ENCODE measurements at places on chromosomes 13 and 19. TPM values are rescaled to one million over a fixed set of nuclear protein-coding genes. Genes with fewer than 3 reads are reported as not detected.

Gene N4BP2L1
- 23.4 TPM for total RNA-seq

Gene NECTIN2
- total RNA-seq = 0.98 TPM

Gene SLC1A6
- total RNA-seq = not detected

Gene SAE1
- 121 TPM for total RNA-seq

Gene KLK3
- total RNA-seq = not detected

Gene ZNF90
- total RNA-seq = 26.3 TPM

Gene LIM2
- 1.2 TPM for total RNA-seq

Gene TNNI3
- total RNA-seq = not detected

Gene SSC5D
- 0.39 TPM for total RNA-seq

Gene CEACAM20
- not detected for total RNA-seq

Gene EPS8L1
- total RNA-seq = 1.2 TPM

Gene RNF17
- 0.61 TPM for total RNA-seq

Gene OR10H1
- not detected for total RNA-seq

Gene C1QTNF9B
- total RNA-seq = not detected

Gene SYNGR4
- total RNA-seq = 0.41 TPM

Gene HNRNPM
- 105 TPM for total RNA-seq

Gene SULT2A1
- total RNA-seq = not detected

Gene ASPDH
- total RNA-seq = not detected

Gene DCLK1
- total RNA-seq = not detected

Gene DLL3
- total RNA-seq = 0.46 TPM

Gene RASAL3
- total RNA-seq = 64.5 TPM

Gene CYP4F2
- not detected for total RNA-seq

Gene NLRP7
- not detected for total RNA-seq

Gene BCAM
- not detected for total RNA-seq

Gene LMTK3
- total RNA-seq = 9.5 TPM

Gene PRRG2
- 10.8 TPM for total RNA-seq

Gene LYPD5
- 0.97 TPM for total RNA-seq

Gene ZNF492
- total RNA-seq = 1.4 TPM

Gene ZNF536
- not detected for total RNA-seq

Gene FAAP24
- total RNA-seq = 13.3 TPM

Gene IGLON5
- not detected for total RNA-seq

Gene KLK12
- total RNA-seq = not detected

Gene SULT2B1
- total RNA-seq = not detected

Gene IGFL3
- total RNA-seq = not detected

Gene ATXN8OS
- total RNA-seq = not detected

Gene PPFIA3
- total RNA-seq = 11.3 TPM

Gene STX10
- 67.2 TPM for total RNA-seq

Gene ZNF497
- total RNA-seq = 2.6 TPM

Gene CLN5
- total RNA-seq = 12.5 TPM

Gene PTGER1
- 0.20 TPM for total RNA-seq

Gene DIAPH3
- total RNA-seq = 36.8 TPM

Gene IQCN
- 1.5 TPM for total RNA-seq

Gene MCEMP1
- not detected for total RNA-seq

Gene AMH
- total RNA-seq = 2.9 TPM

Gene PLVAP
- 0.20 TPM for total RNA-seq

Gene KIR2DL4
- total RNA-seq = 0.25 TPM

Gene SLITRK6
- total RNA-seq = not detected

Gene NFIX
- total RNA-seq = 5.4 TPM

Gene LACC1
- total RNA-seq = 0.87 TPM

Gene ATP7B
- total RNA-seq = 0.96 TPM

Gene TNFSF9
- total RNA-seq = 3.4 TPM

Gene NXNL1
- total RNA-seq = not detected

Gene CBY2
- total RNA-seq = not detected

Gene METTL21C
- total RNA-seq = not detected

Gene ZNF223
- 1.4 TPM for total RNA-seq

Gene KCNRG
- total RNA-seq = 0.31 TPM

Gene GSX1
- total RNA-seq = not detected
